ENCODE measurements at places on chromosomes 7 and 10. TPM values are rescaled to one million over a fixed set of nuclear protein-coding genes. Genes with fewer than 3 reads are reported as not detected.

Gene EPO
- total RNA-seq: not detected

Gene CALD1
- total RNA-seq: 7.5 TPM

Gene PDE6C
- total RNA-seq: not detected

Gene CEP55
- total RNA-seq: 91.3 TPM

Gene FEZF1
- total RNA-seq: not detected

Gene IQUB
- 0.10 TPM for total RNA-seq

DNA sequence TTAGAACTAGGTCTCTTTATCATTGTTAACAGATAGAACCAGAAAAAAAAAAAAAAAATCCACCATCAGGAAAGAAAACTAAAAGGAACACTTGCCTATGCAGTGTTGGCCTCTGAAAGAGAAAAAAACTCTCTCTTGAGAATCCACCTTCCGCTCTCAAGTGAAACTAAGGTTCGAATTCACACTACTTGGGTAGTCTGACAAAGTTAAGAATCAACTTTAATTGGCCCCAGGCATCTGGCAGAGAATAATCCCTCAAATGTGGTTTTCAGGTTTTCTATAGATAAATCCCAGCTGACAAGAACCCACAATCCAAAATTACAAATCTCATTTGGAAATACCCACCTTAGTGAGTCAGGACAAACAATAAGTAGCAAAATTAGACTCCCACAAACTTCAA, 199.7 kb upstream of the LRRN3 start:
- DNase-seq: no peak
- no peaks in the 10 kb centered on the region for H3K27me3 ChIP-seq
- H3K27ac ChIP-seq: no peak overlapping the region
- H3K36me3 ChIP-seq: no peaks in the 10 kb centered on the region
- no peaks in the 10 kb centered on the region for H3K4me1 ChIP-seq

DNA sequence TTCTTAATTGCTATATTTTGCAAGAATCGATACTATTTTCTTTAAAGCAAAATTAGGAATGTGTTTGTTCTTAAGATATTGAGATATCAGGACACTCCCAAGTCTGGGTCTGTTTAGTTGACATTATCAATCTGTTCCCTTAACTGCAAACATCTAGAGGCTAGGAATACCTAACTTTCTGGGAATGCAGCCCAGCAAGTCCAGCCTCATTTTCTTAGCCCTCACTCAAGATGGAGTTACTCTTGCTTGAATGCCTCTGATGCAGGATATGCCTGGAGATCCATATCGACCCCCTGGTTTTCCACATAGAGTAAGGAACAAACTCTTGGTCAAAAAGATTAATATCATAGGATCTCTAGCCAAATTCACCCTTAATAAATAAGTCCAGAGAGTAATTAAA, 305.3 kb upstream of the COBL start:
- no peaks in the 10 kb centered on the region for H3K27me3 ChIP-seq
- H3K36me3 ChIP-seq: no peaks in the 10 kb centered on the region
- no peak overlapping the region for H3K27ac ChIP-seq
- no peaks in the 10 kb centered on the region for H3K4me1 ChIP-seq

DNA sequence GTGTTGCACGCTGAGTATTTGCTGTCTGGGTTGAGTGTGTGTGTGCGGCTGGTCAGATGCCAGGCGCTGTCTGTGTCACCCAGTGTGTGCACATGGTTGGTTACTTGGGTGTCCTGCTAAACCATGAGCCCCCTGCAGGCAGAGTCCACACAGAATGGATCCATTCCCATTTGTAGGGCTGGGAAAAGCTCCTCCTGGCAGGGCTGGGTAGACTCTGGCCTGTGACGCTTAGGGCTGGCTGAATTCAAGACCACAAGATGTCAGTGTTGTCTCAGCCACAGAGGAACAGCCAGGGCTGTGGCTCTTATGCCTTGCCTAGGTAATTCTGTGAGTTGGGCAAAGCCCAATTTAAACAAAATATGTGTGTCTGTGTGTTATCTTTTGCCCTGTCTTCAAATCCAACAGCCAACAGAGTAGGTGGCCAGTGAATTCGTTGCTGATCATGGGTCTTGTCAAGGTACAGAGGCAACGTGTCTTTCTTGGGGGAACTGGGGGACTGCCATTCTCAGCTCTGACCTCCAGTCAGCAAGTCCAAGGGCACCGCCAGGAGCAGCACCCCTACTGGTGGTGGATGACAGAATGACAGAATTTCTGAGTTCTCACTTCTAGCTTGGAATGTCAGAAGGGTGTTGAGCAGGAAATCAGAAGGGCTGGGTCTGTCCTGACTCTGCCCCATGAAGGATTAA, 285.1 kb downstream of the CCSER2 start:
- H3K4me3 ChIP-seq: no peak overlapping the region
- peaks cover 17% of the 10 kb centered on the region for H3K27me3 ChIP-seq
- no peak overlapping the region for H3K27ac ChIP-seq
- H3K4me1 ChIP-seq: no peaks in the 10 kb centered on the region
- DNase-seq: no peak
- H3K36me3 ChIP-seq: no peaks in the 10 kb centered on the region

DNA sequence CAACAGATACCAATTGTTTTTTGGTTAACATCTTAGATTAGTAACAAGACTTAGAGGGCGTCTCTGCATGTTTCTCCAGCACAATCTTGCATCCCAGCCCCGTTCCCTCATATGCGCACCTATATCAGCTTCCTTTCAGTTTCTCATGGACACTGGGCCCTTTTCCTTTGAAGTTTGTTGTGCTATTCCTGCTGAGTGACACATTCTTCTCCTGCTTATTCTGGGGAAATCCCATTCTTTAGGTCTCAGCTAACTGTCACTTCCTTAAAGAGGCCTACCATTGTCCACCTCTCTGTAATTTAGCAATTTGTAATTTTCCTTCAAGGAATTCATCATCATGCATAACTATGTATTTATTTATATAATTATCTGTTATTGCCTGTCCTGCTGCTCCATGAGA, 110.3 kb upstream of the STEAP1B start:
- no peaks in the 10 kb centered on the region for H3K4me1 ChIP-seq
- H3K27me3 ChIP-seq: peaks cover 24% of the 10 kb centered on the region
- no peak overlapping the region for H3K27ac ChIP-seq
- H3K36me3 ChIP-seq: no peaks in the 10 kb centered on the region
- DNase-seq: no peak
- H3K4me3 ChIP-seq: no peak overlapping the region

- H3K36me3 ChIP-seq: no peaks in the 10 kb centered on the region
- no peak overlapping the region for H3K27ac ChIP-seq
- no peak overlapping the region for H3K4me3 ChIP-seq
Observed at GRCh38 chr10:99975942-99976809, 33.6 kb downstream of the DNMBP start.

DNA sequence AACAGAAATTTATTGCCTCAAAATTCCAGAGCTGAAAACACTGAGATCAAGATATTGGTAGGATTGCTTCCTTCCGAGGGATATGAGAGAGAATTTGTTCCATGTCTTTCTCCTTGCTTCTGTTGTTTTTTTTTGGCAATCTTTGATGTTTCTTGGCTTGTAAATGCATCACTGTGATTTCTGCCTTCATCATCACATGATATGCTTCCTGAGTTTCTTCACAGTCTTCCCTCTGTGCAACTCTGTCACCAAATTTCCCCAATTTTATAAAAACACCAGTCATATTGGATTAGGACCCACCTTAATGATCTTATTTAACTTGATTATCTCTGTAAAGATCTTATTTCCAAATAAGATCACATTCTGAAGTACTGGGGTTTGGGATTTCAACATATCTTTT, 14.7 kb downstream of the TMEM236 start:
- no peak overlapping the region for H3K4me3 ChIP-seq
- no peak overlapping the region for H3K27ac ChIP-seq
- H3K36me3 ChIP-seq: no peaks in the 10 kb centered on the region
- DNase-seq: no peak
- no peaks in the 10 kb centered on the region for H3K27me3 ChIP-seq

- H3K4me1 ChIP-seq: no peaks in the 10 kb centered on the region
- no peak for DNase-seq
- no peaks in the 10 kb centered on the region for H3K36me3 ChIP-seq
- H3K27me3 ChIP-seq: no peaks in the 10 kb centered on the region
Observed at GRCh38 chr7:158328376-158329013, 259.1 kb downstream of the PTPRN2 start.

- H3K4me3 ChIP-seq: no peak overlapping the region
- H3K36me3 ChIP-seq: peaks cover 10% of the 10 kb centered on the region
- H3K4me1 ChIP-seq: peaks cover 21% of the 10 kb centered on the region
- no peak overlapping the region for H3K27ac ChIP-seq
- DNase-seq: no peak
Observed at GRCh38 chr7:134852625-134853024, 73.2 kb downstream of the CALD1 start.

DNA sequence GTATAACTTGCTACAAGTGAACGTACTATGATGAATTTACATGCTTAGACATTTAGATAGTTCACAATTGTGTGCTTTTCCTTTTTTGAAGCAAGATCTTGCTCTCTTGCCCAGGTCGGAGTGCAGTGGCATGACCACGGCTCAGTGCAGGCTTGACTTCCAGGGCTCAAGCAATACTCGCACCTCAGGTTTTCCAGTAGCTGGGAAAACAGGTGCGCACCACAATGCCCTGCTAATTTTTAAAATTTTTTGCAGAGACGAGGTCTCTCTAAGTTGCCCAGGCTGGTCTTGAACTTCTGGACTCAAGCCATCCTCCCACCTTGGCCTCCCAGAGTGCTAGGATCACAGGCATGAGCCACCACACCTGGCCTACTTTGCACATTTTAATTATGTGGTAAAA, 1.8 kb downstream of the GPR15LG start:
- no peak overlapping the region for H3K4me3 ChIP-seq
- H3K27me3 ChIP-seq: no peaks in the 10 kb centered on the region
- H3K36me3 ChIP-seq: no peaks in the 10 kb centered on the region
- H3K27ac ChIP-seq: no peak overlapping the region
- no peak for DNase-seq

GRCh38 chr7:47775238-47775637, 173.0 kb downstream of the PKD1L1 start:
- no peaks in the 10 kb centered on the region for H3K36me3 ChIP-seq
- DNase-seq: no peak
- no peaks in the 10 kb centered on the region for H3K4me1 ChIP-seq
- no peak overlapping the region for H3K4me3 ChIP-seq

GRCh38 chr7:4734587-4735345, 40.7 kb upstream of the AP5Z1 start:
- no peaks in the 10 kb centered on the region for H3K27me3 ChIP-seq
- no peak overlapping the region for H3K27ac ChIP-seq
- no peak for DNase-seq

DNA sequence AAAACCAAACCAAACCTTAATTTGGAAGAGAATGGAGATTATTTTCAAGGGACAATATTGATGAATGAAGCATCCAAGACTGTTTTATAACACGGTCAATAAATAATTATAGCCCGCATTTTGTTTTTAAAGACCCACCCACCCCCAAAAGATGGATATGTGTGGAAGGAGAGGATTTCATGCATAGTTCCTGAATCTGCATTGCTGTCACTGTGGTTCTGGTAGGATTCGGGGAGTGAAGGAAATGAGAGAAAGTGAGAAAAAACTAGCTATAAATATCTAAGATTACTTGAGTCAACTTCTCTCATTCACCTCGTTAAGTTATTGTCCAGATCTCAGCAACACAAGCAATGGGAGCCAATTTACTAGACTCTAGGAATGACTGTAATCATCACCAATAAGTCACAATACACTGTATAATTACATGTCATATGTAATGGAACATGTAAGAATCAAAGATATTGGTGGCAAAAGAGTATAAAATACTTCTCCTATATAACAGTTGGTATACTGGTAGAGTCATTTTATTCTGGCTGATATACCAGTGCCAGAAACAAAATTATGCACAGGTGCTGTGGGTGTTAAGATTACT, 30.2 kb downstream of the NAMPT start:
- DNase-seq: no peak
- no peak overlapping the region for H3K4me3 ChIP-seq
- peaks cover 79% of the 10 kb centered on the region for H3K36me3 ChIP-seq

DNA sequence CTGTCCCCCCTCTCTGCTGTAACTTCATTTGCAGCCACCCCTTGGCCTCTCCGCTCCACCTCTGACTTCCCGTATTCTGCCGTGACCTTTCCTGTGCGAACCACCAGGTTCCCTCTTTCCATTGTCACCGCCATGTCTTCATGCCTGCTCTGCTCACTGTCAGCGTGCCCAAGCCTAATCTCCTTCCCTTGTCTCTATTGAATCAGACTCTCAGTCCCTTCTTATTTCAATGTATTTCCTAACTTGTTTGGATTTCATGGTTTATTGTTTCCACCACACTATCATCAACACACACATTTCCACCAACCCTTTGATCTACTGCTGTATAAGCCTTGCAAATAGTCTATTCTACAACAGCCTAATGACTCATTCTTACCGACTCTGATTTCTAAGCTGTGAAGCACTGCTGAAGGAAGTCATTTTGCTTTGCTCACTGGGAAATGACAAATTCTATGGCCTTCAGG, 30.0 kb upstream of the INHBA start:
- H3K4me1 ChIP-seq: peaks cover 9% of the 10 kb centered on the region
- H3K27ac ChIP-seq: no peak overlapping the region
- H3K36me3 ChIP-seq: no peaks in the 10 kb centered on the region
- peaks cover 15% of the 10 kb centered on the region for H3K27me3 ChIP-seq
- no peak overlapping the region for H3K4me3 ChIP-seq
